Left lobe of liver (tissue), 2 donors: ENCODE measurements at places on chromosomes 1 and 21. TPM values are rescaled to one million over a fixed set of nuclear protein-coding genes. Genes with fewer than 3 reads are reported as not detected.

DNA sequence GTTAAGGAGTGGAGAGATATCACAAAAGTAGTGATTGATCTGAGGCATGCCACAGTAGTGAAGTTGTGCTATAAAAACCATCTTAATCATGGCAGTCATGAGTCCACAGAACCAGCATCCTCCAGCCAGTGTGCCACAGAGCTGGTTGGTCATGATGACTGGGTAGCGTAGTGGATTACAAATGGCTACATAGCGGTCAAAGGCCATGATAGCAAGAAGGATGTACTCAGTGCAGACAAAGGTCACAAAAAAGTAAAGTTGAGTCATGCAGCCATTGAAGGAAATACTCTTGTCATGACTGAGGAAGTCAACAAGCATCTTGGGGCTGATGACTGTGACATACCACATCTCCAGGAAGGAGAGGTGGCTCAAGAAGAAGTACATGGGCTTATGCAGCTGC, 6.7 kb downstream of the OR6Y1 start:
- no peak for DNase-seq

Gene OR2T29
- not detected for total RNA-seq

GRCh38 chr1:21913763-21914162, 23.3 kb downstream of the HSPG2 start:
- DNase-seq: no peak

- peak; percentile 79 for DNase-seq
Observed at GRCh38 chr1:167819849-167820683, 93.9 kb downstream of the ADCY10 start.

- no peak for DNase-seq
Observed at GRCh38 chr1:208731981-208732821, 488.0 kb upstream of the PLXNA2 start.

Gene SHISA4
- total RNA-seq: 4.4 TPM

DNA sequence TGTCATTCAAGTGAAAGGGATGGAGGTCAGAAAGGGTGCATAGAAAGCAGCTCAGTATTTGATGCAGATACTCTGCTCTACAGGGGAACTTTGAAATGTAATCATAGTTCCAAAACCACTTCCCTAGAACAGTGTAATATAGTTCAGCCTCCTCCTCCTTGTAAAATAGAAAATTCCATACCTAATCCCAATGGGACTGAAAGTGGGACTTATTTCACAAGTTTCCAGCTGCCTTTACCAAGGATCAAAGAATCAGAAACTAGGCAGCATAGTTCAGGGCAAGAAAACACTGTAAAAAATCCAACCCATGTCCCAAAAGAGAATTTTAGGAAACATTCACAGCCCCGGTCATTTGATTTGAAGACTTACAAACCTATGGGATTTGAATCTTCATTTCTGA, 8.1 kb upstream of the TMCO2 start:
- no peak for DNase-seq

- no peak for DNase-seq
Observed at GRCh38 chr1:217673387-217673786, 42.2 kb downstream of the SPATA17 start.

- DNase-seq: no peak
Observed at GRCh38 chr1:3169665-3170356, 100.8 kb downstream of the PRDM16 start.

DNA sequence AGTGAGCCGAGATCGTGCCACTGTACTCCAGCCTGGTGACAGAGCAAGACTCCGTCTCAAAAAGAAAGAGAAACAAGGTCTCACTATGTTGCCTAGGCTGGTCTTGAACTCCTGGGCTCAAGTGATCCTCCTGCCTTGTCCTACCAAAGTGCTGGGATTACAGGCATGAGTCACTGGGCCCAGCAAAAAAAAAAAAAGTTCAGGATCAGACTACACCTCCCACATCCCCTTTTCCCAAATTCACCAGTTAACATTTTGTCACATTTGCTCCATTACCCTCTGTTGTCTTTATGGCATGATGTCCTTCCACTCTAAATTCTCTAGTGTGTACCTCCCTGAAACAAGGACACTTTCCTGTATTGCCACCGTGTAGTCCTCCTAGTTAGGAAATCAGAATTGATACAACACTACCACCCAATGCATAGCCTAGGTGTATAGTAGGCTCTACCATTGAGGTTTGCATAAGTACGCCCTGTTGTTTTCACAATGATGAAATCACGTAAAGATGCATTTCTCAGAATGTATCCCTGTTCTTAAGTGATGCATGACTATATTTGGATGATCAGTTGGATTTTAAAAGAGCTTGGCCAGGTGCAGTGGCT, 10.7 kb downstream of the SPEN start:
- DNase-seq: no peak

GRCh38 chr21:17911628-17912027, 92.5 kb upstream of the C21orf91 start:
- DNase-seq: no peak
